ENCODE measurements at places on chromosomes 11 and 22. TPM values are rescaled to one million over a fixed set of nuclear protein-coding genes. Genes with fewer than 3 reads are reported as not detected.

DNA sequence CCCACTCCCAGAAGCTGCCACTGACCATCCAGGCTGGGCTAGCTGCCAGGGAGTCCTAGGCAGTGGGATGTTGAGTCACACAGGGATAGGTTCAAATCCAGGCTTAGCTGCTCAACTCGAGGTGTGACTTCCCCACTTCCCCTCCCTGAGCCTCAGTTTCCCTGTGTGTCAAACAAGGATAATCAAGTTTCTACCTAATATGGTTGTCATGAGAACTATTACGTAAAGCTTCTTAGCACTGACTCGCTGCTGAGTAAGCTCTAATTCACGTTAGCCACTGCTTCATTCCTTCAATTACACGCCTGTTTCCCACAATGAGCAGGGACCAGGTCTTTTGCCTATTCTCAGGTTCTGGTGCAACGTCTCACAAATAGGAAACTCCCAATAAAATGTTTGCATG, 67.7 kb downstream of the SEZ6L start:
- DNase-seq: no peak

- DNase-seq: no peak
Observed at GRCh38 chr11:69492201-69492991, 10.9 kb downstream of the LINC01488 start.

MMP12 gene
- not detected for total RNA-seq

SPTBN2 gene
- total RNA-seq: 71.4 TPM

DNA sequence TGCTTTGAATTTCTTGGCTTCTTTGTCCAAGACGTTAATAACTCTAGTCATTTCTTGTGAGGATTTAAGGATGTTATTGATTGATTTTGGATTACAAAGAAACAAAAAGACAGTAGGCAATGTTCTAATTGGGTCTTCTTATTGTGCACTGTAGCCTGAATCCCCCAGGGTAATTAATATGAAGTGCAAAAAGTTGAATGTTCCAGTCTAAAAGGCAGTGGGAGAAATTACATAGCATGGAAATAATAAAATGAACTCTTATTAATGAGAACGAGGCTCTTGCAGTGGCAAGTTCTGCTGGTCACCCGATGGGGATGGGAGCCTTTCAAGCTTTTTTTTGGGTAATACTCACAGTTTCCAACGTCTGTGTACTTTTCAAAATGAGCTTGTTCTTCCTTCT, 45.6 kb downstream of the UBASH3B start:
- DNase-seq: no peak

- no peak for DNase-seq
Observed at GRCh38 chr11:64760759-64761420, 1.1 kb upstream of the PYGM start.

GRCh38 chr11:114057147-114057546, 2.4 kb upstream of the ZBTB16 start:
- DNase-seq: no peak

GRCh38 chr11:44829838-44830237, 103.1 kb downstream of the TSPAN18 start:
- no peak for DNase-seq

GRCh38 chr11:121478226-121478894, 25.6 kb upstream of the SORL1-AS1 start:
- no peak for DNase-seq

GRCh38 chr22:46843821-46844255, 81.4 kb downstream of the TBC1D22A start:
- DNase-seq: no peak

- DNase-seq: peak; percentile 80
Observed at GRCh38 chr22:38973289-38974169, 8.6 kb upstream of the APOBEC3B start.

LRRC4C gene
- total RNA-seq: 2.2 TPM

- no peak for DNase-seq
Observed at GRCh38 chr22:32576553-32577253, 102.1 kb downstream of the FBXO7 start.

PLA2G3 gene
- 26.8 TPM for total RNA-seq

THAP12 gene
- total RNA-seq: 39.9 TPM

- no peak for DNase-seq
Observed at GRCh38 chr11:112037527-112037926, 12.3 kb downstream of the DLAT start.

DNA sequence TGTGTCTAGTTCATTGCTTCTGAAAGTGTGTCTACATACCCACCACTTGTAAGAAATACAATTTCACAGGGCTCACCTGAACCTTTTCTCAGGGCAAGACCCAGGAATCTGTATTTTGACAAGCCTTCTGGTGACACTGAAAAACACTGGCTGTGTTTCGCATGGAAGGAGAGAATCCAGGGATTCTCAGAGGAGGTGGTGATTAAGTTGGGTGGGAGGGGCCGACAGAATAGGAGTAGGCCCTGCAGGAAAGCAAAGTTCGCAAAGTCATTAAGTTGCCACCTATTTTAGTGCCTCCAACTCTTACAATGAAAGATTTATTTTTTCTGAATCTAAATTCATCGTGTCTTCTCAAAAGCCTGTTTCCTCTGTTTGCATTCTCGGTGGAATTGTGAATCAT, 186.8 kb downstream of the FAT3 start:
- DNase-seq: no peak

- DNase-seq: no peak
Observed at GRCh38 chr22:45290410-45290936, 5.7 kb downstream of the UPK3A start.

GRCh38 chr11:73854680-73855079, 22.0 kb downstream of the COA4 start:
- no peak for DNase-seq

OR51E1 gene
- total RNA-seq: not detected

- no peak for DNase-seq
Observed at GRCh38 chr11:19218786-19219460, 17.1 kb upstream of the CSRP3 start.

Measured in H1 (cell line).